CD4-positive, alpha-beta memory T cell (primary cell): ENCODE measurements at places on chromosomes 3 and 15. TPM values are rescaled to one million over a fixed set of nuclear protein-coding genes. Genes with fewer than 3 reads are reported as not detected.

DHFR2 gene
- total RNA-seq: 15.9 TPM

GRCh38 chr3:177426106-177426877 lies 229.0 kb upstream of the TBL1XR1 start:
- no peak for DNase-seq

DNA sequence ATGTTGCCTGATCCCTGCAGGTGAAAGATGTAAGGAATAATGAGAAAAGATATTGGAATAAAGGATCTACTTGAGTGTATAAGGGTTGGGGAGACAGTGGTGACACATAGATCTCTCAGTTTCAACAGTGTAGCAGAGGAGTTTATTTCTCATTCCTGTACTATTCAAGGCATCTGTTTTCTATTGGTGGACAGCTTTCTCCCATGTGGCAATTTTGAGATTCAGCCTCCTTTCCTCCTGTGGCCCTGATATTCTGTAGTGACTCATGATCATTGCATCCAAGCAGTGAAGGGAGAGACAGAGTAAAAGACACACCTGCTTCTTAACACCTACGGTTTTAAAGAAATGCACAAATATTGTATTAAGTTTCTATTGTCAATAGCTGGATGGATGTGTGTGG lies 327.6 kb downstream of the GRM7 start:
- DNase-seq: no peak

DNA sequence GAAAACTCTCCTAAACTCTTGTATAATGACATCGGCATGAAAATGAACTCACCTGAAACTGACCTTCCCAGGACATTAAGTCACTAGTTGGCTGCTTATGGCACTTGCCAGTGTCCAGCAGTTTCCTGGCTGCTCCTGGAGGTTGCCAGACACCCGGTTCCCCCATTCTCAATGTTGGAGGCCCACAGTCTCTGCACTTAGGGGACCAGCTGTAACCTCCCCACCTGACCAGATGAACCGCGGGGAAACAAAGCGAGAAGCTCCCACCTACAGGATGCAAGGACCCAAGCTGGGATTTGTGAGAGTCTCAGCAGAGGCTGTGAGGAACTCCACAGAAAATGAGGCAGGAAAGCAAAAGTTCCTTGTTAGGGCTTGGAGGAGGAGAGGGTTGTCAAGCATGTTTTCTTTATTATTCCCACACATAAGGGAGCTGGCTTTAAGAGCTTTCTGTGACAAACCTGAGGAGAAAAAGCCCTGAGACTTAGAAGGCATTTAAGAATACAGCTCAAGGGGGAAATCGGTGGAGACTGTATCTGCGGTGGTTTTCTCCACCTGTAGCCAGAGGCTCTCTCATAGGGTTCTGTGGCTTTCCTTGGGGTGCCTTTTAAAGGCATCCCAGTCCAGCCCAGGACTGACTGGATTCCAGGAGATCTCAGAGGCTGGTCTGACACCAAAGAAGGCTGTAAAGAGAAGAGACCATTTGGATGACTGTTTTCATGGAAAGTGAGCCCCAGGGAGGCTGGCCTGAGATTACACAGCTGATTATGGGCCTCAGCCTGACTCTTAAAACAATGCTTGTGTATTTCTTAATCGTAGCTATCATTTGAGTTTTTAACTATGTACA lies 4.6 kb downstream of the TPM1 start:
- DNase-seq: no peak

DNA sequence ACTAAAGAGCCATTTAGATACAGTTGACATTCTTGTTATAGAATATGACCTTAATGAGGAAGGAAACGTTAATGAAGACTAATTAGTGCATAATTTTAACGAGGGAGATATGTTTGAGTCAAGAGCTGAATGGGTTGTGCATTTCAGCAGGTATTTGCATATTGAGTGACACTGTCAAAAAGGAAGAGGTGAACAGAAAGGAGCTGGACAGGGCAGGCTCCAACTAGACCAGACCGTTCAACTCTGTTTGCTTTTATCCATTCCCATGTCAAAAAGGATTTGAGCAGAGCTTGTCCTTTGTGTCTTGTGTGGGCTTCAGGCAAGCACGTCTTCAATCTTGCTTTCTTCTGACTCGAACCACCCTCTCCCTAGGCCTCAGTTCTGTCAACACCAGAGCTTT lies 40.7 kb downstream of the B3GALNT1 start:
- no peak for DNase-seq

DNA sequence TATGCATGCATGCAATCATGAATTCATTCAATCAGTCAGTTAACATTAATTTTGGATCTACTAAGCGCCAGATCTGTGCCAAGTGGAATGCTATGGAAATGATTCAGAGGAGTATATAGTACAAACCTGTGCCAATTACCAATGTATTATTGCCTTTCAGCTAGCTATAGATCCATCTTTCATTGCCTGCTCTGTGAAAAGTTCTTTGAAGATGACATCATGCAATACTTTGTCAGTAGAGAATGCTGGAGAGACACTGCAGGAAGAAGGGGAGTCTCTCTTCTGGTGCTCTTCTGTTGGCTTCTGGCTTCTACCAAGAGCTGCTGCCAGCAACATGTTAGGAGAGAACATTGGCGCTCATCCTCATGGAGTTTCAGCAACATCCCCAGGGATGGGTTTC lies 81.0 kb upstream of the LMCD1 start:
- no peak for DNase-seq

GRCh38 chr3:119628390-119628789 lies 30.7 kb downstream of the PLA1A start:
- DNase-seq: no peak

DNA sequence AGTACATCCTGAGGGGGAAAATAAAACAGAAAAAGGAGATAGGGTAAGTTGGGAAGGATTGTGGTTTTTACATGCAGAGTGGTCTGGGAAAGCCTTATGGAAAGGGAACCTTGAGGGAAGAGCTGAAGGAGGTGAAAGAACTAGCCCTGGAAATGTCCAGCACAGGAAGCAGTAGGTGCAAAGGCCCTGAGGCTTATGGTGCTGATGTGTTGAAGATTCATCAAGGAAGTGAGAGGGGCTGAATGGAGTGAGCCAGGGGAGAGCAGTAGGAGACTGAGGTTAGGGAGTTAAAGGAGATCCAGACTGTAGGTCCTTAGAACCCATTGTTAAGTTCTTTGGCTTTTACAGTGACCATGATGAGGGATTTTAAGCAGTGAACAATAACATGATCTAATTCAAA lies 33.0 kb downstream of the ATP1B3 start:
- DNase-seq: no peak

DNA sequence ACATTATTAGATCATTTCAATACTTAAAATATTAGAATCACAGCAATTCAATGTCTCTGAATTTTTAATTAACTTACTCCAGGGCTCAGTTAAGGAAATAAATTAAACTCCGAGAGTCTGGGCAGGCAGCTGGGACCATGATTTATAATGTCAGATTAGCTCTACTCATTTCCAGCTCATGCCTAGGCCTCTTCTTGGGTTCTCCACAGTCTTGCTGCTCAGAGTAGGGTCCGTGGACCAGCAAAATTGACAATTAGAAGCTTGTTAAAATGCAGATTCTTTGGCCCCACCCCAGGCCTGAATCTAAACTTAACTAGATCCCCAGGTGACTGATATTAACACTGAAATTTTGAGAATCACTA lies 28.2 kb downstream of the ADAMTS9 start:
- DNase-seq: no peak

GRCh38 chr3:141337523-141337854 lies 30.8 kb upstream of the ZBTB38 start:
- DNase-seq: no peak
